Activated T-cell treated with anti-CD3 and anti-CD28 coated beads for 24 hours (primary cell): ENCODE measurements at places on chromosomes 16 and 17.
A peak's percentile ranks its signal among the peaks of the same experiment; 100 is the strongest.

- DNase-seq: no peak
These were observed 1.0 kb upstream of the IGF2BP1 start for GRCh38 chr17:48995974-48996721.

GRCh38 chr16:82439678-82440293 lies 187.0 kb upstream of the CDH13 start:
- DNase-seq: no peak

- no peak for DNase-seq
These were observed 5.1 kb upstream of the KLHL36 start for GRCh38 chr16:84643180-84643583.

DNA sequence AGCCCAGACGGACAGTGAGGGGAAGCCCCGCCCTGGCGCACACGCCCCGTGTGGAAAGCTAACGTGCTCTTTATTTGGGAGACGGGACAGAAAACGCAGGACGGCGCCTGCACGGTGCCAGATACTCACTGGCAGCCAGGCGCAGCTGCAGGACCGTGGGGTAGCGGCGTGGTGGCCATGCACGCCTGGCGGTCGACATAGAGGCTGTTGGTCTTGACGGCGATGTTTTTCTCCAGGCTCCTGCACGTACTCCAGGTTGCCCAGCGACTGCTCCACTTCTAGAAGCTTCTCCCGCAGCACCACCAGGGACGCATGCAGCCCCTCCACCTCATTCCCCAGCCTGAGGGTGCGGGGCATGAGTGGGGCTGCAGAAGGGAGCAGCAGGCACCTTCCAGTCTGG lies 5.1 kb upstream of the C1QTNF8 start:
- no peak for DNase-seq

GRCh38 chr17:49191917-49192741 lies 18.2 kb downstream of the GNGT2 start:
- DNase-seq: peak; percentile 88

DNA sequence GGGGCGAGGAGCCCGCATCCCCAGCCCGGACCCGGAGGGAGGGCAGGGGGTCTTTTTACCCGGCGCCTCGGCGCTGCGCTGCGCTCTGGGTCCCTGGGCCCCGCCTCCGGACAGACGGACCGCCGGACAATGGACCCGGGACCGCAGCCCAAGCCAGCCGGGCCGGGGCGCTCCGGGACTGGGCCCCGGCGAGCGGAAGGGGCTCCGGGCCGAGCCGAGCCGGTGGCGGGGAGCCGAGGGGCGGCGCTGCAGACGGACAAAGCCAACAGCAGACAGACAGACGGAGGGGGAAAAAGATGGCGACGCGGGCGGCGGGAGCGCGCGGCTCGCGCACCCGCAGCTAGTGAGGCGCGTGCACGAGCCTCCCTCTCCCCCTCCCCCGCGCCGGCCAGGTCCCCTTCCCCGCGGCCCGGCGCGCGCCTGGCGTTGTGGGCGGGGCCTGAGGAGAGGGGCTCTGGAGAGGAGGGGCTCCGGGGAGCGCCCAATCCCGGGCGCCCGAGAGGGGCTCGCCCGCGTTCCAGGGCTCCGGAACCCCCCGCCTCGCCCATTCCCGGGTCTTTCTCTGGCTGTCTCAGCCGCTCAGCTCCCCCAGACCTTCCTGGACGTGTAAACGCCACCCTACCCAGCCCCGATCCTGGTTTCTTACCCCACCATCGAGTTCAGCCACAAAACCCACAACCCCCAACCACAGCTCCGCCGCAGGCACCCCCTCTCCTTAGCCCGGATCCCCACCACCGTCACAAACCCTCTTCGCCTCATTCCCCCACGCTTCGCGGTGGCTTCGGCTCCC lies at the start of gene ZNF821:
Gene ZNF821 (minus strand): TSS at position 334 of the 790 bp plus-strand sequence. CDS start 4,236 bp downstream, outside the sequence.
- DNase-seq: peak; percentile 55

- DNase-seq: no peak
These were observed at the start of gene CTF1 for GRCh38 chr16:30896261-30896888. CTF1 (plus strand) TSS chr16:30896614; CDS start chr16:30896644, 30 bp downstream.

DNA sequence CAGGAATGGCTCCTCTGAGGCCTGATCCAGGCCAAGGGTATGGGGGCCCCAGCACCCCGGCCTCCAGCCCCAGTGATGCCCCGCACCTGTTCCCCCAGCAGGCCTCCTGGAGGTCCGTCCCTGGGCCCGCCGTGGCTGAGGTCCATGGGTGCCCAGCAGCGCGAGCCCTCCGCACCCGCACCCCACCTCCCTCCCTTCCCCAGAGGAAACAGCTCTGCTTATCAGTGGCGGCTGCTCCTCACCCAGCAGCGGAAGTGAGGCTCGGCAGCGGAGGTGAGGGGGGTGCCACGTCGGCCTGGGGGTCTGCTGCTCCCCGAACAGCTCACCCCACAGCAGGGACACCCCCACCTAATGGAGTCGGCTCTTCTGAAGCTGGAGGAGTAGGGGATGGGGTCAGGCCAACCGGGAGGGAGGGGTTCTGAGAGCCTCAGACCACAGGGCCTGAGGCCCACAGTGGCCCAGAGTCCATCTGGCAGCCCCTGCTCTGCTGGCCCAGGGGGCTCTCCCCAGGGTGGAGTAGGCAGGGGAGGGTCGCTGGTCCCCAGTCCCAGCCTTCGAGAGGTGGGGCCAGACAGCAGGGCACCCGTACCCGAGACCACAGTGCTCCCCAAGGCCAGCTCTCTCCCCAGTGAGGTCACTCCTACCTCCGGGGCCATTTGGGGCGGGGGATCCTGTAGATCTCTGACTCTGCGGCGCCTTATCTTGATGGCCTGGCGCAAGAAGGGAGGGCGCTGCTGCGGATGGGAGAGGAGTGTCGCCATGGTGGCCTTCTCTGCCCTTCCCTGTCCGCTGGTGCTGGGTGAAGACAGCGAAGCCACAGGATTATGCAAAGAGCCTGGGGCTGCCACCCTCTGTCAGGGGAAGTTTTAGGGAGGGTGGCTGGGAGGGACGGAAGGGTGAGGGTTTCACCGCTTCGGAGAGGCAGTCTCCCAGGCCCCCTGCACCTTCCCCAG lies at the start of gene UNC13D:
Gene UNC13D (minus strand): TSS at position 828 of the 953 bp plus-strand sequence. CDS start 67 bp downstream, at position 761.
- peak; percentile 50 for DNase-seq

DNA sequence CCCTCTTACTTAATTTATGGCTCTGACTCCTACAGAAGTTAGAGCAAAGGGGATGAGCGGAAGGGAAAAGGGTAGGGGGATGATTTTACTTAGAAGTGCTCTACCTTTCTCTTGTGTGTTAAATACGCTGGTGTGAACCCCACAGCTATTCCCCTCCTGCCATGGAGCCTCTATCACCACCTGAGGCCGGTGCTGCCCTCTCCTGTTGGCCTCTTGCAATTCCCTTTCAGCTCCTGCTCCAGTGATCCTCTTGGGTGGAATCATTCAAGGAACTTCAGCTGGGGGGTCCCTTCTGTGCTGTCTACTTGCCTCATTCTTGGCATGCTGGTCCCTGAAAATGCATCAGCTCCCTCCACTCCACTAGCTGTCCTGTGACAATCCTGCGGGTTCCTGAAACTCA lies 41.8 kb upstream of the CDH8 start:
- DNase-seq: no peak

- no peak for DNase-seq
These were observed 5.3 kb downstream of the CA7 start for GRCh38 chr16:66849549-66849948.

DNA sequence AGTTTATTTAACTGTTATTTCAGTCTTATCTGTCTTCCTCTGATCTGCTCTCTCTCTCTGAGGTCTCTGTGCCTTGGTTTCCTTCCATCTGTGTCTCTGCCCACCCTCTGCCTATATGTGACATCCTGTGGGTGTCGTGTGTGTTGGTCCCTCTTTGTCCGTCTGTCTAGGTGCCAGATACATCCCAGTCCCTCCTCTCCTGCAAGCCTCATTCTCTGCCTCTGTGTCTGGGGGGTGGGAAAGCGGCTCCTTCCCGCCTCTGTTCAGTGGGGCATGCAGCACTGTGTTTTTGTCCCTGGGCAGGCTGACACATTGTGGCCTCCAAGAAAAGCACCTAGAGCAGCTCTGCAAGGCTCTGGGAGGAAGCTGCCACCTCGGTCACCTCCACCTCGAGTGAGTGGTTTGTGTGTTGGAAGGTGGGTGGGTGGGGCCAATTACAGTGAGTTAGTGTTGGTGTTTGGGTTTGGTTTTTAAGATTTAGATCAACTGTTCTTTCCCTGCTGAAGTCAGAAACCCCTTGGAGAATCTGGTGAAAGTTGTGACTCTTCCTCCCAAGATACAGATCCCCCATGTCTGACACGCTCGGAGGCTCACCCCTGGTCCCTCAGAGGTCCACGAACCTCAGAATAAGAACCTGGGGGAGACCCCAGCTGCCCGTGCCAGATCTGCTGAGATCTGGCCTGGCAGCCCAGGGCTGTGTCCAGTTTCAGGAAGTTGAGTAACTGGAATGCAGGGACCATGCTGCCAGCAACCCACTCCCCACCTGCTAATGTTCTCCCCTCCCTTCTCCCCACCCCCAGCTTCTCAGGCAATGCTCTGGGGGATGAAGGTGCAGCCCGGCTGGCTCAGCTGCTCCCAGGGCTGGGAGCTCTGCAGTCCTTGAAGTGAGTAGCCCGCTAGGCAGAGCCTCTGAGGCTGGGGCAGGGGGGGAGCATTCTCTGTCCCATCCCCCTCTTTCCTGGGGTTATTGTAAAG lies 50.9 kb upstream of the CPNE2 start:
- DNase-seq: peak; percentile 81

DNA sequence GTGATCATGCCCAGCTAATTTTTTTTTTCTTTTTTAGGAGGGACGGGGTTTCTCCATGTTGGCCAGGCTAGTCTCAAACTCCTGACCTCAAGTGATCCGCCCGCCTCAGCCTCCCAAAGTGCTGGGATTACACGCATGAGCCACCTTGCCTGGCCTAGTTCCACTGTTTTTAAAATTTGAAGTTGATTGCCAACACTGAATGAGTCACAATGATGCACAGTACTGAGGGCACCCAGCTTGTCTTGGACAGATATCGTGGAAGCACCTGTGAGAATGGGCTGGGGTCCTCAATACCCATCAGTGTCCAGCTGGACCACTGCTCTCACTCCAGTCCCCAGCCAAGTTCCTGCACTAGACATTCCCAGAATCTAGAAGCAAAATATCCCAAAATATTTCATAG lies 2.5 kb downstream of the KNOP1 start:
- no peak for DNase-seq
